Activated CD8-positive, alpha-beta T cell treated with anti-CD3 and anti-CD28 coated beads for 36 hours (primary cell): ENCODE measurements at places on chromosomes 7 and 10. TPM values are rescaled to one million over a fixed set of nuclear protein-coding genes. Genes with fewer than 3 reads are reported as not detected.

GRCh38 chr7:149855361-149856305 is 17.5 kb downstream of the ZNF862 start:
- no peak for DNase-seq

- no peak for DNase-seq
These were observed 116.3 kb upstream of the PPP2R2D start for GRCh38 chr10:131784363-131785120.

CYP3A4 gene
- not detected for total RNA-seq

DNA sequence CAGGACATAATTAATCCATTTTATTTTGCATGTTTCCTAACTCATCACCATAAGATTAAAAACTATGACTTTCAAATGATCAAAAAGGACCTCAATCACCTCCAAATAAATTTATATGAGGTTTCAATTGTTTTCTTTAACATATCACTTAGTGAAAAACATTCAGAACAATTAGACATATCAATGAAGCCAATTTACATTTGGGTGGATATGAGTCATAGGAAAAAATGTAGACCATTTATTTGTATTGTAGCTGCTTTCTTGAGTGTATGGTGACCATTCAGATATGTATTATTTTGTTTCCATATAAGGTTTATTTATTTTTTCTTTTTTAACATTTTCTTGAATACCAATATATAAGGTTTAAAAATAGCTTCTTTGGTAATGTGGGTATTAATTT is 13.3 kb upstream of the EXOC6 start:
- DNase-seq, result no peak

LAMB4 gene
- total RNA-seq, result not detected

PLA2G12B gene
- total RNA-seq, result not detected

ANKRD30A gene
- total RNA-seq, result not detected

IFT22 gene
- total RNA-seq, result 5.1 TPM

SORBS1 gene
- total RNA-seq, result 0.70 TPM

FOXP2 gene
- not detected for total RNA-seq

STOX1 gene
- 0.36 TPM for total RNA-seq

- no peak for DNase-seq
These were observed 34.3 kb downstream of the NAPEPLD start for GRCh38 chr7:103114576-103115008.

TMEM270 gene
- not detected for total RNA-seq

SLC13A1 gene
- total RNA-seq, result not detected

OR2A12 gene
- not detected for total RNA-seq

ABI1 gene
- 32.4 TPM for total RNA-seq

DNA sequence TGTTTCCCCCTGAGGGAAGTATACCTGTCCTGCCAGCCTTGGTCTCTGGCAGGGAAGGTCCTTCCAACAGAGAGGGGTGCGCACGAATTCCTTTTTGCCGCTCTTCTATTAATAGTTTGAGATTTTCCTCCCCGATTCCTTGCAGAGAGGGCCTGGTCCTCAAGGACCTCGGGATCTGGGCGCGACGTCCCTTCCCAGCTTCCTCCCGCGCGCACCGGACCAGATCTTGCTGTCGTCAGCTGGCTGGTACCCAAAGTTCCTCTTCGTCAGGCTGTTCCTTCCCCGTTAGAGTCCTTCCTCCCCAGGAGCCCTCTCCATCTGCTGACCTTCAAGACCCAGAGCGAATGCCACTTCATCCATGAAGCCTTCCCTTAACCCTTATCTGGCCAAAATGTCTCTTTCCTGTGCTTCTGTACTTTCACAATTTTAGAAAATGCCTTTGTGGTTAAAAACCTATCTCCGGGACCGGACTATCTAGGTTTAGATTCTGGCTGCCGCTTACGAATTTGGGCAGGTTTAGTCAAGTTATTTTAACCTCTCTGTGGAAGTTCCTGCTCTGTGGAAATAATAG is 851 bp upstream of the GOT1 start:
- DNase-seq, result peak; percentile 29
